Central memory CD4-positive, alpha-beta T cell (primary cell): ENCODE measurements at places on chromosomes 3 and 15.

GRCh38 chr3:148202386-148202785 is 495.3 kb upstream of the AGTR1 start:
- DNase-seq = no peak

DNA sequence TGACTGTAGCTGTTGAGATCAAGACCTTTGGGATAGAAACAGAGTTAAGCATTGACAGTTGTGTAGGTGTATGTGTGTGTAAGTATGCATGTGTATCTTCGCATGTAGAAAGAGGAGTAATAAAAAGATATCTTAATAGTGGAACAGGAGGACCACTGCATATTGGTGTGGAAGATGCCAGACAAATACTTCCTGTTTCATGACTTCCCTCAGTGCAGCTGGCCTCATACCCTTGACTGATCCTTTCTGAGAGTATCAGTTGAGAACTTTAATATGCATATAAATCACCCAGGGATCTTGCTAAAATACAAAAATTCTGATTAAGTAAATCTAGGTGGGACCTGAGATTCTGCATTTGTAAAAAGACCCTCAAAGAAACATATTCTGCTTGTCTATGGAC is 8.5 kb upstream of the ZBED2 start:
- no peak for DNase-seq

- DNase-seq = no peak
These were observed 51.0 kb downstream of the MCF2L2 start for GRCh38 chr3:183377307-183377959.

DNA sequence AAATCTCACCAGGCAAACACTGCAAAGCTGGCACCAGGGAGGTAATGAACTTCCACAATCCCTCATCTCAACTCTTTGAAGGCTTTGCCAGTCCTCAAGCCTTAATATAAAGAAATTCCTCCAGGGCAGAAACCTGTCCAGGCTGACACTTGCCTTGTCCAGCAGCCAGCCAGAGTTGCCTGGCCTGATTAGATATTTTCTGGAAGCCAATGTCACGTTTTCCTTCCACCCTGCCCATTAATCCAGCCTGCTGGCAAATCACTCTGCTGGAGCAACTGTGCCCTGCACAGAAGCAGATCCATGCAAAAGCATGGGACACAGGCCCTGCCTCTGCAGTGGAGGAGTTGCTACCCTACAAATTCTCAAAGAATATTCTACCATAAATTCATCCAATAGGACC is 56.5 kb downstream of the HEG1 start:
- DNase-seq = no peak

DNA sequence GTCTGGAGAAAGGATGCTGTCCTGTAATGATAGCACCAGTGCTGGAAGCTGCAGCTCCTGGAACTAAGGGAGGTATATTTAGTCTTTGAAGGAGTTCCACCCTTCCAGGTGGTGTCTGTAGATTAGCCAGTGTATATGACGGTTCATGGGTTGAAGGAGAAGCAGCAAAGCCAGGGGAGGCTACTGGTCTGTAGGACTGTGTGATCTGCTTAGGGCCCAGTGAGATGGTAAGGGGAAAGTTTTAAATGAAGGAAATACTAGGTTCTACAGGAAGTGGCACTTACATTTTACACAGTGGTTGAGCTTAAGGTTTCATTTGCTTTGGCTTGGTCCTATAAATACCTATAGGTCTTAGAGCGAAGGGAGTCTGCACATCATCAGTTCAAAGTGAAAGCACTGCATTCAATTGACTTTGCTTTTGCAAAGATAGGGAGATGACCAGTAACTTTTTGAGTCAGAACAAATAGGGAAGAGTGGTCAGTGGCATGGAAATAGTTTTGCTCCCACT is 5.6 kb downstream of the SLC25A38 start:
- DNase-seq = no peak

DNA sequence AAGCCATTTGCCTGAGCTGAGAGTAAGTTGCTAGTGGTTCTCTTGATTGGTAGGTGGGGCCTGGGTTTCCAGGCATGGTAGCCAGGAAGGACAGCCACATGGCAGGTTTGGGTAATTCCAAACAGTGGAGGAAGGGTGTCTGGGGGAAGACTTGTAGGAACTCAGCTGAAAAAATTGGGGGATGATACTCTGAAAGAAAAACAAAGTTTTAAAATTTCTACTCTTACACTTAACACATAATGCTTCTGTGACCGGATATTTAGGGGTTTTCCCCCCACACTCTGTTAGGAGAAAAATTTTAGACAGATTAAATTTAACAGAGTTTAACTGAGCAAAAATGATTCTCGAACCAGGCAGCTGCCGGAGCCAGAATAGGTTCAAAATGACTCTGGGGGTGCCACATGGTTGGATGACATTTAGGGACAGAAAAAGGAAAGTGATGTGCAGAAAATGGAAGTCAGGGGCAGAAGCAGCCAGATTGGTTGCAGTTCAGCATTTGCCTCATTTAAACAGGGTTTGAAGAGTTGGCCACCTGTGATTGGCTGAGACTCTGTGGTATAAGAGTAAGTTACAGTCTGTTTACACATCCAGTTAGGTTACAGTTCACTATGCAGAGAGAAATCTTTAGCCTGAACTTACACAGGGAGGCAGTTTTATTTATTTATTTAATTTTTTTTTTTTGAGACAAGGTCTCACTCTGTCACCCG is 8.1 kb downstream of the B2M start:
- peak; percentile 70 for DNase-seq
